ENCODE measurements at places on chromosomes 3 and 15. TPM values are rescaled to one million over a fixed set of nuclear protein-coding genes. Genes with fewer than 3 reads are reported as not detected.

The CISH gene
- total RNA-seq = 1.8 TPM

The MYZAP gene
- 0.68 TPM for total RNA-seq

DNA sequence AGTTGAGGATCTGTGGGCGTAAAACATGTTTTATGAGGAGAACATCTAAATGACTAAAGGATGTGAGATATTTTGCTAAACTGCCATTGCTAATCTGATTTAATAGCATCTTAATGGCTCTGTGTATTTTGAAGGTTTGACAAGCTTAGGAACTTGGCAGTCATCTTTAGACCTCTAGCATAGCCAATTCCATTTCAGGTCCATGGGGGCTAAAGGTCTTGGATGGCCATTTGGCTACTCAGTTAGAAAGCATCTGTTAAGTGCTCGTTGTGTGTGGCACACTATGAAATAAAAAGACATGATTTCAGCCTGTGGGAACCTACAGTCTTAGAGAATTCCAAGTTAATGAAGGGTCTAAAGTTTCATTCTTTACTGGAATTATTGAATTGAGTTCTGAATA is 236.2 kb downstream of the IL5RA start:
- H3K27ac ChIP-seq = no peak overlapping the region
- H3K36me3 ChIP-seq = peaks cover 69% of the 10 kb centered on the region
- peaks cover 5% of the 10 kb centered on the region for H3K27me3 ChIP-seq
- no peaks in the 10 kb centered on the region for H3K4me1 ChIP-seq
- H3K4me3 ChIP-seq = no peak overlapping the region

GRCh38 chr15:34722439-34722836 is 32.4 kb downstream of the GJD2 start:
- peaks cover 34% of the 10 kb centered on the region for H3K4me1 ChIP-seq
- H3K36me3 ChIP-seq = peaks cover 6% of the 10 kb centered on the region
- no peak overlapping the region for H3K27ac ChIP-seq
- no peaks in the 10 kb centered on the region for H3K27me3 ChIP-seq
- H3K4me3 ChIP-seq = peak overlapping the region; percentile 60

GRCh38 chr3:31004025-31004678 is 109.7 kb upstream of the GADL1 start:
- H3K4me3 ChIP-seq = no peak overlapping the region
- H3K36me3 ChIP-seq = no peaks in the 10 kb centered on the region
- no peak for DNase-seq
- H3K4me1 ChIP-seq = peaks cover 4% of the 10 kb centered on the region
- no peak overlapping the region for H3K27ac ChIP-seq

Data from WTC11 (cell line).